ENCODE measurements at places on chromosomes 12 and 14. TPM values are rescaled to one million over a fixed set of nuclear protein-coding genes. Genes with fewer than 3 reads are reported as not detected.
A peak's percentile ranks its signal among the peaks of the same experiment; 100 is the strongest.

DNA sequence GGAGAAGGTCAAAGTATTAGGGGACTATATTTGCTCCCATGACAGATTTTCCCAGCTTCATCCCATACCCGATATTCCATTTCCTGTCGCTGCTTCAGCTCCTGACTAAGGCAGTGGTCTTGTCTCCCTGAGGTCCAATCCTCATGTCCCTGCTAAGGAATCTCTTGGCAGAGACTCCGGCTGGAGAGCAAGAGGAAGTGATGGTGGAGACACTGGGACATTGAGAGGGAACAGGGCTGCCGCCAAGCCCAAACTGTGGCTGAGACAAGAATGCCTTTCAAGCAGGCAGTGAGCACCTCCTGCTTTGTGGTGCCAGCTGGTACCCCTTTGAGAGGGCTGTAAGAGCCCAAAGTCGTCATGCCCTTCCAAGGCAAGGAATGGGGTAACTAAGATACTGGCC lies 5.5 kb downstream of the SP7 start:
- DNase-seq, result no peak

Gene MAP1LC3B2
- total RNA-seq, result not detected

DNA sequence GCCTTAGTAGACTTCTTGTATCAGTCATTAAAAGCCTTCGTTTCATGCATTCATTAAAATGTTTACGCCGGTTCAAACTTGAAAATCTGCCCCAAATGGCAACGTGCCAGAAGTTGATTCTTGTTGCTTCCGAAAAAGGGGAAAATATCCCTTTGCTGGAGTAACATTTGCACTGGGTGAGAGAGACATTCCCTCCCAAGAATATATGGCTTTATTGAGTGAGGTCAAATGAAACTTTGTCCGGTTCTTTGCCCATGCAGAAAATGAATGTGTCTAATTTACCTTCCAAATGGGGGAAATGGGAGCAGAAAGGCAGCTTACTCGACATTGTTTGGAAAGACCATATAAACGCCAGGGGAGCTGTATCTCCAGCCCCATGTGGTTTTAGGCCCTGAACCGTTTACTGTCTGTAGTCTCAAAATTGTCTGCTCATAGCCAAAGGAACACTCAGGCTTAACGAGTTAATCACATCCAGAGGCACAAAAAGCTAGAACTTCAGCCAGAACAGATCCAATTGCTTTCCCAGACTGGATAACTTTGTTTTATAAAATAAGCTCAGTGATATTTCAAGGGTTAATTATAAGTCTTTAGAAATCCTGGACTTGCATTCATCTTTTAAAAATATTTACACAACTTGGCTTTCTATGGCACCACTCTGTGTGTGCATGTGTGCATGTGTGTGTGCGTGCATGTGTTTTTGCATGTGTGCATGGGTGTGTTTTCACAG lies 2.9 kb upstream of the EMP1 start:
- DNase-seq, result no peak

DNA sequence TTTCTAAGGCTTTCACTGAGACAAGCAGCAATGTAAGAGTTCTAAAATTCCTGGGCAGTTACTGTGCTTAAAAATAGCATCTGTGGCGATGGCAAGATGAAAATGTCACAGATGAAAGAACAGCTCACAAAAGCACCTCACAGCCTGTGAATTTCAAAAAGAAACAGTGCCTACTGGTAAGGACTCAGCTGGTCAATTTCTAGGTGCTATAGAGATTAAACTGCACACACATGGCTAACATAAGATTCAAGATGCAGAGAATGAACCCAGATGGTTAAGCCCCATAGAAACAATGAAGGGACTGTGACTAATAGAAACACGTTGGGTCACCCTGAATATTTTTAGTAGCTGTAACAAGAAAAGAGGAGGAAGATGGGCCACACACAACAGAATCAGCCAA lies 12.0 kb upstream of the IL26 start:
- peak; percentile 40 for DNase-seq

GRCh38 chr12:83057436-83057835 lies 370.7 kb downstream of the TMTC2 start:
- no peak for DNase-seq

Gene LRFN5
- 11.1 TPM for total RNA-seq

Gene NINJ2
- not detected for total RNA-seq

DNA sequence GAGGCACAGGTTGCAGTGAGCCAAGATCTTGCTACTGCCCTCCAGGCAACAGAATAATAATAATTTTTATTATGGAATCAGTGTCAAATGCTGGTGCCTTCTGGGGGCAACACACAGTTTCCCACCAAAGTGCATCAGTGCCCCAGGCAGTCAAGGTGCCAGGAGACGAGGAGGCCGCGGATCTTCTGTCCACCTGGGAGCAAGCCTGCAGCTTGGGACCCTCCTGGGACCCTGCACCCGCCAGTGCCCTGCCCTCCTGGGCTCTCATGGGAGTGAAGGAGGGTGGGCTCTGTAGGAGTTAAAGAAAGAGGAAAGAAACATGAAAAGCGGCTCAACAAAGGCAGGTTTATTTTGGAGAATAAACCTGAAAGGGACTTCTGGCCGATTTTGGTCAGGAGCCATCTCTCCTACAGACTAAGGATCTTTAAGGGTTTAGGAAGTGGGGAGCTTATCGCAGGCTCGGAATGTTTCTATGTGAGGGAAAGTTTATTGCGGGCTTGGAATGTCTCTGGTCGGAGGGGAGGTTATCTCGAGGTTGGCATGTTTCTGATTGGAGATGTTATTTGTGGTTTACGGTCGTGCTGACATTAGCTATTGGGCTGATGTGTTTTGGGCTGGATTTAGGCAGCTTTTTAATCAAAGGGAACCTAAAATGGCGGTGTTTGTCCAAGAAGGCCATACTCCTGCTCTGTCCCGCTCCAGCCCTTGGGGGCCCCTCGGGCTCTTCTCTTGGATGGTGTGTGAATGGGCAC lies 1.1 kb upstream of the ASPG start:
- no peak for DNase-seq

GRCh38 chr12:10249690-10250455 lies 37.2 kb downstream of the GABARAPL1 start:
- peak; percentile 72 for DNase-seq

DNA sequence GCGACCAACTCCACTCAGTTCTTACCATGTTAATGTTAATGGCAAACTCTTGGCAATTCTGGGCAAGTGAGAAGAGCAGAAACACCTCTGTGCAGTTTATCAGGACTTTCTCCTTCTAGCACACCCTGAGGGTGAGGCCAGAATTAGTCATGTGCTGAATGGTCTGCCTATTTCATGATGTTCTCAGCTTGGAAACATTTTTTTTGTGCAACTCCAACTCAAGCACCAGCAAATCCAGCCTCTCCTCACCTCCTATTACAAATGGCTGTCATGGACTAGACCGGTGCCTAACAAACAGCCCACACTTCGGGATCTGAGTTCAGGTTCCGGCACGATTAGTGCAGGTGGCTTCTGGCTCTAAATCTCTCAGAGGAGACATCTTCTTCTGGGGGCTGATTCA lies 246.0 kb downstream of the ZFP36L1 start:
- DNase-seq, result no peak

DNA sequence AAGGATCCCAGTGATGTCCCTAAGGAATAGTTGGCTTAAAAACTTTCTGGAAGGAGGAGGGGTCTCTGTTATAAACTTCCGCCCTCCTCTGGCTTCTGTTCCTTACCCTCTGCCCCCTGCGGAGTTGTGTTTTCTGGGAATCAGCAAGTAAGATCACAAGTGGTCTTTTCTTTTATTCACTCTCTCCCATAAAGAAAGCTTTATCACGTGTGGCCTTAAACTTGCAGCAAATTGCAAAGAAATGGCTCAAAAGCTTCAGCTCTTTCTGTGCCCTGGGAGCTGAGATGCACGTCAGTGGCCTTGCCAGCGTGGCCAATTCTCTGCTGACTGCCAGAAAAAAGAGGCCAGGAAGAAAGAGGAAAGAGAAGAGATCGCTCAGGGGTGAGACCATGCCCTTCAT lies at the start of gene SLCO1C1:
Gene SLCO1C1, plus strand, starts transcription at position 101 of the 400 bp plus-strand sequence. CDS start 4,245 bp downstream, outside the sequence.
- no peak for DNase-seq

DNA sequence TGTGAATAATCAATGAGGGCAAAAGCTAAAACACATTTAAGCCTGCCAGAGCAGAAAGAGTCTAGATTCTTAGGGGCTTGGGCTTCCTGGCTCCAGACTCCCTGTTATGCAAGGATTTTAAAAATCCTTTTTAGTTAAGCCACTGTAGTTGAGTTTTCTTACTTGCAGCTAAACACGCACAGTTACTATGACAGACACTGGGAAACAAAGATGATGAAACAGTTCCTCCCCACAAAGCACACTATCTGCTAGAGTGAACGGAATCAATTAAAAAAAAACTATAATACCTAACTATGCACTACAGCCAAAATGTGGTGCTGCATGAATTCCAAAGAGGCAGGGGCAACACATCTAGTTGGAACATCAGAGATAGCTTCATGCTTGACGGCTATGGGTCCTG lies 28.2 kb downstream of the RPS6KA5 start:
- DNase-seq, result no peak

Gene KLRD1
- 0.08 TPM for total RNA-seq

DNA sequence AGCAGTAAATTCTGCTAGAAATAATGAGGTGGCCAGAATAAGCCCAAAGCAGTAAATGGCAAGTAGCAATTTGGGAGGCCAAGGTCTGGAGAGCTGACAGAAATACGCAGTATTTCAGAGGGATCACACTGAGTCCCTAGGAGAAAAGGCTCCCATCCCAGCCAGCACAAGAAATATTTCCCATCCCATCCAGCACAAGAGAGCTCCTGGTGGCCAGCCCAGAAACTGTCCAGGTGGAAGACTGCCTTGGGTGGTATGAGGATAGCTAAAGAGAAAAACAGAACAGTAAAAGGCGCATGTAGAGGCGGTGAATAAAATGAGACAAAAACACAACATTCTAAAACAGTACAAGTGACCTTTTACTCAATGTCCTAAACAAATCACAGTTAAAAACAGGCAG lies 120.7 kb downstream of the HECTD4 start:
- DNase-seq, result no peak

DNA sequence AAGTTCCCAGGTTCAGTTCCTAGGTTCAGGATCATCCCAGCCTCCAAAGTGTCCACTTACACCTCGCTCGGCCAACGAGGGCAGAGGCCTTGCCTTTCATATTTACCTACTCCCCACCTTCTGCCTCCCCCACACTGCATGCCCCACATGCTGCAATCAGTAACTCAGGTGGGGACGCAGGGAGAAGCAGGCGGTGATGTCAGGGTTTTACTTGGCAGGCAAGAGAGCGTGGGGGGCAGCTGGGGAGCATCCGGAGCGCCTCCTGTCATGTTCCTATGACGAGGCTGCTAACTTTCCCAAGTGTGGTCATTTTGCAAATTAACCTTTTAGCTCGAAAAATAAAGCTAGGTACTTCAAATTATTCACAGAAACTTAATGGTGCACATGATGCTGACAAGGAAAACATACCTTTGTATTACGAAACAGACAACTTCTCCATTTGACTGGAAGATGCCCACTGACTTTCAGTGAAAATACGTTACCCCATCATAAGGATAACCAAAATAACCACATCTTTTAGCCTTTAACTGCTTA lies 53.8 kb downstream of the SETD3 start:
- no peak for DNase-seq

DNA sequence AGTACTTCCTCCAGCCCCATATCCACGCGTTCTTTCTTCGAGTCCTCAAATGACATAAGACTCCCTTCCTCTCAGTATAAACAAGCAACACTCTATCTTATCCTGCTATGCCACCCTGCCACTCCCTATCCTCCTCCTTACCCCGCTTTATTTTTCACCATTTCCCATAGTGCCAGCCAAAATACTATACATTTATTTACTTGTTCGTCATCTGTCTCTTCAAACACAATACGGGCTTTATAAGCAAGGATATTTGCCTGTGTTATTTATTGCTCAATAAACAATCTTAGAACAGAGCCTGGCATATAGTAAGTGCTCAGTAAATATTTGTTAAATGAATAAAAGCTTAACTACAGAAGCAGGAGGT lies 444.9 kb downstream of the EGLN3 start:
- no peak for DNase-seq

- DNase-seq, result no peak
Measured at GRCh38 chr14:54594537-54594936, 27.6 kb downstream of the SAMD4A start.

Gene SLC25A47
- total RNA-seq, result 0.08 TPM

DNA sequence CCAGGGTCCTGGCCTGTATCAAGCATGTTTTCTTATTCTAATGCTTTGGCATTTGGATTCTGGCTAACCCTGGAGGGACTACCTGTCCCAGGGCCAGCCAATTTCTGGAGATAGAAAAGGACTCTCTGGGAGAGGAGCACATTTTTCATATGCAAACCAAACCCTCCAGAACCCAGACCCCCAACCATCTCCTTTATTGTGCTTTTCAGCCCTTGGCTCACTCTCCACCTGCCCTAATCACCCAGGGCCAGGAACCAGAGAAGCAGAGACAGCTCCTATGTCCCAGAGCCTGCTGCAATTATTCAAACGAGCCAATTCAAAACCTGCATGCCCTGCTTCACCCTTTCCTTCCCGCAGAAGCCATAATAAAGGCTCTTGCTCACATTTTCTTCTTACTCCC lies 23.8 kb downstream of the HSPB8 start:
- no peak for DNase-seq

DNA sequence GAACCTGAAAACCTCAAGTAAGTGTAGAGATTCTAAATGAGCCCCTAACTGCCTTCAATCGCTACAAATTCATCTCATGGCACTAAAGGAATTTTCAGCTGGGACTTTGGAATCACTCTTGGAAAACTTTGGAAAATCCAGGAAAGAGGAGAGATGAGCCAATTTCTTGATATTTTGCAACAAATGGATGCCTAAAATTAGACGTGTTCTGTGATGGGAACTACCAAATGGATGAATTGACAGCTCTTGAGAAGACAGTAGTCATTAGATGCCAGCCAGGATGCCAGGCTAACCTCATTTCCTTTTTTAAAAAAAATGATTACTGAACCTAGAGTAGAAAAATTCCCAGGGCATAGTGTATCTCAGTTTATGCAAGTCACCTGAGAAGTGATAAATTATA lies 78.3 kb downstream of the NPAS3 start:
- DNase-seq, result no peak

Gene RHOJ
- 3.1 TPM for total RNA-seq

DNA sequence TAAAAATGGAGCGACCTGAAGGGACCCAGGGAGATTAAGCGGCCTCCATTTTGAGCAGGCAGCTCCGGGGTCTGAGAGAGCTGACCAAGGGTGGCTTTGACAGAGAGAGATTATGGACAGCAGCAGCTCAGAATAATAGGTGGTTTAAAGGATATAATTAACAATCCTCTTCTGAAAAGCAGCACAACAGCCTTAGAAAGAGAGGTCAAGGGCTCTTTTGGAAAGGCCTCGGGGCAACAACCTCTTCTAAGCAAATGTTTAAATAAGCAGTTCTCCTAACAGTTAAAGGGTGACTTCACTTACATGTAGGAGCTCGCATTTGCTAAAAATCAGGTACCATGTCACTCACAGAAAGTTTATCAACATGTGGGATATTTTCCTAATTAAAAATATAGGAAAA lies 87.2 kb upstream of the FRMD6 start:
- no peak for DNase-seq

- DNase-seq, result no peak
Measured at GRCh38 chr12:27012239-27012981, 1.8 kb downstream of the TM7SF3 start.

GRCh38 chr14:43671716-43672485 lies 835.2 kb downstream of the FSCB start:
- DNase-seq, result peak; percentile 39

- DNase-seq, result peak; percentile 25
Measured at GRCh38 chr14:95774265-95775160, 60.6 kb upstream of the TCL1A start.
